ENCODE measurements at places on chromosomes 12 and 14. TPM values are rescaled to one million over a fixed set of nuclear protein-coding genes. Genes with fewer than 3 reads are reported as not detected.

PMCH gene
- not detected for total RNA-seq

POTEG gene
- not detected for total RNA-seq

CLEC1A gene
- 2.2 TPM for total RNA-seq

ADSS1 gene
- 193 TPM for total RNA-seq

DNA sequence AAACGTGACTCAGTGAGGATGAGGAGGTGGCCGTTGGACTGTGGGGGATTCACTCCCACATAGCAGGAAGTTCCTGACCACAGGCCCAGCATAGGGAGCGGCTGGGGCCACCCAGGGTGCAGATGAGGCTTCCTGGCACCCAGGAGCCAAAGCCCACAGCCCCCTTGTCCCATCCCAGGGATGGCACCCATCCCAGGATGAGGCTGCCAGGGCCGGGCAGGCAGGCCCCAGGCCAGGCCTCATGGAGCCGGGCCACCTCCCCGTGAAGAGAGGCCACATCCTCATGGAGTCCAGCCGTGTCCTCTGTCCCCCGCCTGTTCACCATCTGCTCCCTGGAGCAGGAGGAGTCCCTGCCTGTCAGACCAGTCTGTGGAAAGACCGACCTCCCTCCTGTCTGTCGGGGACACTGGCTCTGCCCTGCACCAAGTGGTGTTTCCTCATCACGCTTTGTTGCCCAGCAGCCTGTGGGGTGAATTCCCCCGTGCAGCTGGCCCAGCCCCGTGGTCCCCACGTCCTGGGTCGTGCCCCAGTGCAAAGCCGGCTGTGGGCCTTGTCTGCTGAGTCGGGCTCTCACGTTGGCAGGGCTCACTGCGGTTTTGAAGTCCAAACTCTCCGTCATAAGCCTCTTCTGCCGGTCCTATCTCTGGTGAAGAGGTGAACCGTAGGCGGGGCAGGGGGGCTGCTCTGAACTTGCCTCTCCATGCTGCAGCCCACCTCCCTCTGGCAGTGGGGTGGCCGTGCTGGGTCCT, 24.5 kb downstream of the MMP17 start:
- H3K27ac ChIP-seq: no peak overlapping the region
- H3K4me1 ChIP-seq: no peaks in the 10 kb centered on the region
- H3K4me3 ChIP-seq: no peak overlapping the region

DNA sequence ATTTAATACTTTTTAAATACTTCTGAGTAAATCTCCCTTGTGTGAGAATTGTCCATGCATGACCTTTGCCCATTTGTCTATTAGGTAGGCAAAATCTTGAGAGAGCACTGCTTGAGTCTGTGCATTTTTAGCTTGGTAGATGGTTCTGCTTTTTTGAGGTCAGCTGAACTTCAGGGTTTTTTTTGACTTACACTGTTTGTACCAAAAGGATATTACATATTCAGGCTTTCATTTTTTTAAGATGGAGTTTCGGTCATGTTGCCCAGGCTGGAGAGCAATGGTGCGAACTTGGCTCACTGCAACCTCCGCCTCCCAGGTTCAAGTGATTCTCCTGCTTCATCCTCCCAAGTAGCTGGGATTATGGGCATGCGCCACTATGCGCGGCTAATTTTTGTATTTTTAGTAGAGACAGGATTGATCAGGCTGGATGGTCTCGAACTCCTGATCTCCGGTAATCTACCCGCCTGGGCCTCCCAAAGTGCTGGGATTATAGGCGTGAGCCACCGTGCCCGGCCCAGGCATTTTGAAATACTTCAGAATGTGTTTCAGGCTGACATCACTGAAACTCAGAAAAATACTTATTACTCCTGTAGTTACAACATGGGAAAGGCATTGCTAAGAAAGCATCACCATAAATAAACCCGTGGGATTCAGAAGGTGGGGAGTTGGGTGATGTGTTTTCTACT, 11.1 kb downstream of the RASSF3 start:
- DNase-seq: no peak
- no peak overlapping the region for H3K27ac ChIP-seq
- H3K36me3 ChIP-seq: no peaks in the 10 kb centered on the region
- no peaks in the 10 kb centered on the region for H3K27me3 ChIP-seq
- H3K4me1 ChIP-seq: peaks cover 77% of the 10 kb centered on the region

DNA sequence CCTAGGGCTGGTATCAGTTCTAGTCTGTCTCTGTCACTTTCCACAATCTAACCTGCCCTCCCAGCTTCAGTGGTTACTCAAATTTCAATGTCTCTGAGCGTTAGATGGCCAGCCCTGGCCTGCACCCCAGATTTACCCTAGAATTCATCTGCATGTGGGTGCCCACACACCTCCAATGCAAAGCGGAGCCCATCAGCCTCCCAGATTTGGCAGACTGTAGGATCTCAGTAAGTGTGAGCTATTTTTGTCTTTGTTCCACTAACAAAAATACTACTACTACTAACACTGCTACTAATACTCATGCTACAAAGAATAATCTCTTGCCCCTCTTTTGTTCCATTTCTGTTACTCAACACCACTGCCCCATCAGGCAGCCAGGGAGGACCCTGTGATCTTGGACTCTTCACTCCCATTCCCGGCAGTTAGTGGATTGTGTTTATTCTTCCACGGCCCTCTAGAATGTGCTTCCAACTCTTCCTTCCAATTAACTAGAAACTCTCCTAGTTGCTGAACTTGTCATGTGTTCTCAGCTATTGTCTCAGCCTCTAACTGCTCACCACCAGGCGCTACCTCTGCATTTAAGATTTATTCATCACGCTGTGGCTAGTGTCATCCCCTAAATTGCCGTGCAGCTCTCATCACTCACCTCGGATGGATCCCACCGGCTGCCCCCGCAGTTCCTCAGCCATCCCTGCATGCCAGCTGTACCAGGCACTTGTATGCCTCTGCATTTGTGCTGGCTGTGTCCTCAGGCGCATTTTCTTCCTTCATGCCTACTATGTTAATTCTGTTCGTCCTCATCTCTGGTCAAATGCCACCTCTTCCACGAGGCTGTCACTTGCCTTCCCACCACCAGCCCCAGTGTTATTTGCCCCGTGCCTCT, 150.6 kb upstream of the HIF1A start:
- H3K4me3 ChIP-seq: no peak overlapping the region
- H3K4me1 ChIP-seq: peaks cover 46% of the 10 kb centered on the region
- no peaks in the 10 kb centered on the region for H3K27me3 ChIP-seq
- DNase-seq: no peak
- peaks cover 33% of the 10 kb centered on the region for H3K36me3 ChIP-seq
- peak overlapping the region; percentile 66 for H3K27ac ChIP-seq

DNA sequence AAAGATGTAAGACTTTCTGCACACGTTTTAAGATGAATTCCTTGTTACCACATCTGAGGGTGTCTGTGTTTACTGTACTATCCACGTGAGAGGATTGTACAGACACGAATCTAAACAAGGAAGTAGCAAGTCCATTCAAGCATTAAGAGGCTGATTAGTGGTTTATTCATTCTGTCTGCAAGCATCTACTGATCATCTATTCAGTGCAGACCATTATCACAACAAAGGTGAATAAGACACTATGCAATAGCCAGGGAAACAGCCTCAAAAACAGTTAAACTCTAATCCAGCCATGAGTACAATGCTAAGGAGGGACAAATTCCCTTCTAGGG, 111.6 kb upstream of the PZP start:
- H3K4me1 ChIP-seq: no peaks in the 10 kb centered on the region
- no peaks in the 10 kb centered on the region for H3K36me3 ChIP-seq
- H3K4me3 ChIP-seq: no peak overlapping the region

DNA sequence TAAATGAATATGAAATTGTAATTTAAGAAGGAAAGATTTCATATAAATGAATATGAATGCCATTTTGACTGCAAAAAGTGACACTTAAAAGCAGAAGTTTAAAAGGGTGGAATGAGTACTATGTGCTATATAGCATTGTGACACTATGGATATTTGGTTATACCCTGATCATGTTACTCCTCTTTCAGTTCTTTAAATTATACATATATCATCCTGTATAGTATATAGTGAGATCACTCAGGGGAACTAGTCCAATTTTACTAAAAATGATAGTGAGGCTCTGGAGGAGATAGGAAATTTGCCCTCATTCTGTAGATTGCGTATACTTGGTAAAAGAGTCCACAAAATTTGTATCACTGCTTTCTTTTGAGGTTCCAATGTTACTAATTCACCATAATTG, 155.7 kb upstream of the BTG1 start:
- H3K4me3 ChIP-seq: no peak overlapping the region
- DNase-seq: no peak
- H3K27ac ChIP-seq: no peak overlapping the region
- no peaks in the 10 kb centered on the region for H3K36me3 ChIP-seq
- peaks cover 12% of the 10 kb centered on the region for H3K4me1 ChIP-seq

GRCh38 chr12:106189341-106189740, 50.6 kb upstream of the NUAK1 start:
- H3K27ac ChIP-seq: no peak overlapping the region
- no peaks in the 10 kb centered on the region for H3K36me3 ChIP-seq
- no peak for DNase-seq

GRCh38 chr12:23472329-23472971, 477.0 kb downstream of the SOX5 start:
- no peaks in the 10 kb centered on the region for H3K4me1 ChIP-seq
- H3K27me3 ChIP-seq: no peaks in the 10 kb centered on the region
- DNase-seq: no peak
- no peaks in the 10 kb centered on the region for H3K36me3 ChIP-seq
- H3K4me3 ChIP-seq: no peak overlapping the region

GRCh38 chr12:48092611-48093010, 13.3 kb downstream of the SENP1 start:
- no peak overlapping the region for H3K4me3 ChIP-seq
- H3K27ac ChIP-seq: no peak overlapping the region

DNA sequence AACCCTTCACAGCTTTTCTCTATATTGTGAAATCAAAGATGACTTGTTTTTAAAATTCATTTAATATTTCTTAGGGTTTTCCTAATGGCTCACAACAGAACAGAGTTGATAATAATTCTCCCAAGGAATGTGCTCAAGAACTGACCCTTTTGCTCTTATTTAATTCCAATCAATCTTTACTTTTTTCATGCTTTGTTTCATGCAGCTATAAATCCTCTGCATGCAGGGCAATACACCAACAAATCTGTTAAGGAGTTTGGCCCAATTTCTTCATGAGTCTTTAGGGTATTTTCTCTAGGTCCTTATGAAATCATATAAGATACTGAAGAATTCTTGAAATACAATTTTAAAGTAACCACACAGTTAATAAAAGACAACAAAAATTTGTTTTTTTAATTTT, 264.2 kb downstream of the SLC6A15 start:
- no peak overlapping the region for H3K27ac ChIP-seq
- H3K36me3 ChIP-seq: no peaks in the 10 kb centered on the region
- H3K4me1 ChIP-seq: no peaks in the 10 kb centered on the region
- H3K4me3 ChIP-seq: no peak overlapping the region
- H3K27me3 ChIP-seq: no peaks in the 10 kb centered on the region

GRCh38 chr12:120200364-120200800, 529 bp downstream of the RPLP0 start:
- DNase-seq: no peak
- H3K4me1 ChIP-seq: peaks cover 53% of the 10 kb centered on the region
- peak overlapping the region; percentile 85 for H3K4me3 ChIP-seq
- peak overlapping the region; percentile 88 for H3K27ac ChIP-seq
